Heart left ventricle (tissue), 16 donors: ENCODE measurements at places on chromosomes 1 and 21. TPM values are rescaled to one million over a fixed set of nuclear protein-coding genes. Genes with fewer than 3 reads are reported as not detected.

DNA sequence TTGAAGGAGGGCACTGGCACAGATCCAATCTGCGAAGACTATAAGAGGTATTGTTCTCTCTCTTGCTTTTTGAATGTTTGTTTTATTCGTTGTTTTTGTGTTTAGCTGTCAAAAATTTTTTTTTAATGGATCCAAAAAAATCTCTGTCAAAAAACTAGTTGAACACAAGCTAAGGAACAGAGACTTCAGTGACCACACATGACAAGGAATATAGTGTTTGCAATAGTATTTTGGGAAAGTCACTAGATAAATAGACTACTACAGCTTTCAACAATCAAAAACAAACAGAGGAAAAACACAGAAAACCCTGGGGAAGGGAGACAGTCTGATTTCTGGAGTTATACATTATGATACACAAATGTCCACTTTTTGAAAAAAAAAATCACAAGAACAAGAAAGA is 36.9 kb upstream of the COA6 start:
- no peak for DNase-seq

DNA sequence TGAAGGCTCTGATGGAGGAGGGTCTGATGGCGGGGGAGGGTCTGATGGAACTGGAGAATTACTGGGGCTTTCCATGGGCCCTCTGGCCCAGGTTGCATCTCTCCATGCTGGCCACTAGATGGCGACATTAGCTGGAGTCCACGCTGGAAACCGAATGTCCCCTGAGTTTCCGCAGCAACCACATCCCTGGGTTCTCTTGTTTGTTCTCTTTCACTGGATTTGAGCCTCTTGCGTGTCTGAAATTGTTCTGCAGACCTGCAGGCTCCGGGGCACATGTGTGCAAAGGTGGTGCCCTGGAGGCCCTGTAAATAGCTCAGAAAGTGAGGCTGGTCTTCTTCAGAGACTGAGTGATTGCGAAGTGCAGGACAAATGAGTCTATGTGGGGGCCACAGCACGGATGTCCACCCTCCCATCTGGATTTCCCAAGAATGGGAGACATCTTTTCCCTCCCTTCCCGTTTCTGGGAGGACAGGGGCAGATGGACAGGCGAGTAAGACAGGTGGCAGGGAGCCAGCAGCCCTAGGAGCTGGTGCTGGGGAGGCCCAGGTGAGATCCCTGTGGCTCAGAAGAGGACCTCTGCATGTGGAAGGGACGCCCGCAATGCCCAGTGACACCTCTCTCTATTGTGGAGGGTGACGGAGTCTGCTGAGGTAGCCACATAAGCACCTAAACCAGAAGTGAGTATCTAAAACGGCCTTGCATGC is 73.2 kb upstream of the ABCG1 start:
- peak; percentile 73 for DNase-seq

- no peak for DNase-seq
Measured at GRCh38 chr1:90474731-90475130, 242.4 kb downstream of the BARHL2 start.

- DNase-seq, result no peak
Measured at GRCh38 chr1:153202006-153202405, 1.2 kb upstream of the LELP1 start.

DNA sequence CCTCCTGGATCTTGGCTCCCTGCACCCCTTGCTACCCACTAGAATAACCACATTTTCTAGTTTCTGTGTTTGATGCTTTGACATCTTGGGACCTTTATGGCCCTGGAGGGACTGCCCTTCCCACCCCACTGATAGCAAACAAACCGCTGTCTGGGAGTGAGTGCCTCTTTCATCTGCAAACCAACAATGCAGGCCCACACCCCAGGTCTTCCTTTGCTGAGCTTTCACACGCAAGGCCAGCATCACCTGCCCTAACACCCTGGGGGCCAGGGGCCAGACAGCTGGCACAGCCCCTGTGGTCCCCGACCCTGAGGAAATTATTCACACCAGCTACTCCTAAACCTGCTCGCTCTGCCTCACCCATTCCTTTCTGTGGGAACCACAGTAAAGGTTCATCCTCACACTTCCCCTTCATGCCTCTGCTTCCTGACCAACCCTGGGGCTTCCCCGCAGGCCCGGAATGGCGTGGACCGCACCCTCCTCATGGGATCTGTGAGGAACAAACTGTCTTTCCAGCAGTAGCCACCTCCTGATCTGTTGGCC is 15.4 kb downstream of the SLC2A7 start:
- peak; percentile 57 for DNase-seq

DNA sequence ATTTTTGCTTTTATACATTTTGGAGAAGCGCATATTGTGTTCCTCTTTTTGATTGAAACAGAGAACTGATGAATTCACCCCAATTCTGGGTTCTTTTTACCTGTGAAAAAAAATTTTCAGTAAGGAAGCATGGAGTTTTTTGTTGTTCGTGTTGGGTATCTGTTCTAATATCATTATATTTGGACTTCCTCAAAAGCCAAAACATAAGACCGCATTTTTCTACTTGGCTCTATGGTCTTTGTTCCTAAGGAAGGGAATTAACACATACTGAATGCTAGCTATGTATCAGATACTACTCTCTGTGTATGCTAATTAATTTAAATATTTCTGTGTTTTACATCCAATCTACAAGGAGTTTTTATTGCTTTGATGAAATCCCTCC is 12.9 kb downstream of the EPB41 start:
- no peak for DNase-seq

DNA sequence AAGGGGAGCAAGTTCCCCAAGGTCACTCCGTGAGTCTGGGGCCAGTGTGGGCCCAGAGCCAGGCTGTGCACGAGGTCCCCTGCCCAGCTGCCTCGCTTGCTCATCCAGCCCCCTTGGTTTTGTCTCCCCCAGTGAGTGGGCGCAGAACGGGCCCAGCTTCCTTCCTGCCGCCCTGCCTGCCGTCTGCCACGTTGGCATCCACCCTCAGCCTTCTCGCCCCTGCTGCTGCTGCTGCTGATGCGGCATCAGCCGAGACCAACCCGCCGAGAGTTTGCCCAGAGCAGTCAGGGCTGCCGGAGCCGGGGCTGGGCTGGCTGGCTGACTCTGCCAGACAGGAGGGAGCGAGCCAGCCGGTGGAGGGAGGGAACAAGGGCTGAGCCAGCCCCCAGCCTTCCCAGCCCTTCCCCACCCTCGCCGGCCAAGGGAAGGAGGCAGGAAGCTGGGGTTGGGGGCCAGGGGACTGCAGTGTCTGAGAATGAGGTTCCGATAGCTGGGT is 31.4 kb upstream of the WASF2 start:
- DNase-seq, result peak; percentile 80

DNA sequence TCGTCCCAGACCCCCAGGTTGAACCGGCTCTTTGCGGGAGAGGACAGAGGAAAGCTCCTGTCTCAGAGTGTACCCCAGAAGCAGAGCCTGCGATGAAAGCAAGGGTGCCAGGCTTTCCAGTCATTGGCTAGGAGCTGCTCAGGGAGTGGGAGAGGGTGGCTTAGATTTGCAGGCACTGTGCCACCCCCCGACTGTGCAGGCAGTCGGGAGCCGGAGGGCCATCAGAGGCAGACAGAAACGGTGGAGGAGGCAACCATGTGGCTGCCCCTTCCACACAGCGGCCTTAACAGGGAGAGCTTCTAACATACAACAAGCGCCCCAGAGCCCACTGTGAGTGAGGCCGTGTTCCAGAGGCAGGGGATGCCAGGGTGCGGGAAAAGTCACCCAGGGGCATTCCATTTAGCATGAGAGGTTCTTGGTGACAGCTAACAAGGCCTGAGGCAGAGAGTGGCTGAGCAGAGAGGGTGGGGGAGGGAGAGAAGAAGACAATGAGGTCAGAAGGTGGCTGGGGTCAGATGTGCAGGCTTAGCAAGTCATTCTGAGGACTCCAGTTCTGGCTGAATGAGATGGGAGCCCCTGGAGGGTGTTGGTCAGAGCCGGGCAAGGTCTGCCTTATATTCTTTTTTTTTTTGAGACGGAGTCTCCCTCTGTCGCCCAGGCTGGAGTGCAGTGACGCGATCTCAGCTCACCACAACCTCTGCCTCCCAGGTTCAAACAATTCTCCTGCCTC is 9.5 kb upstream of the C1orf167 start:
- no peak for DNase-seq

GRCh38 chr1:68145418-68146126 is 86.8 kb downstream of the WLS start:
- DNase-seq, result no peak

The CR1 gene
- 0.19 TPM for polyA plus RNA-seq

The KRTAP12-2 gene
- polyA plus RNA-seq, result not detected

The PDE9A gene
- 2.8 TPM for polyA plus RNA-seq
